ENCODE measurements at places on chromosomes 11 and 22.

- DNase-seq: no peak
Observed at GRCh38 chr11:103544874-103545273, 435.6 kb downstream of the DYNC2H1 start.

GRCh38 chr11:69078930-69079605, 30.3 kb downstream of the TPCN2 start:
- no peak for DNase-seq

- no peak for DNase-seq
Observed at GRCh38 chr11:109192864-109193263, 229.1 kb upstream of the C11orf87 start.

DNA sequence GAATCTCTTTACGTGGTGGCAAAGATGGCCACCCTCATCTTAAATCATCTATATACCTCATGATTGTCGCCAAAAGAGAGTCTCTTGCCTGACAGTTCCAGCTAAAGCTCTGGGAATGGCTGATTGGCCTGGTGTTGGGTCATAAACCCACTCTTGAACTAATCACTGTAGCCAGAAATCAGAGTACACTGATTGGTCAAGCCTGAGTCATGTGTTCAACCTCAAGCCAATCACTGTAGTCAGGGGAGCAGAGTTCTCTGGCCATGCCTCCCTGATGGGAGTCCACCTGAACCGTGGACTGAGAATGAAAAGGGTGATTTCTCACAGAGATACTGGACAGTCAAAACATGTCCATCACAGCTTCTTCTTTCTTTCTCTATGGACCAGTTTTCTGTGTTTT, 45.8 kb downstream of the RCN1 start:
- no peak for DNase-seq

DNA sequence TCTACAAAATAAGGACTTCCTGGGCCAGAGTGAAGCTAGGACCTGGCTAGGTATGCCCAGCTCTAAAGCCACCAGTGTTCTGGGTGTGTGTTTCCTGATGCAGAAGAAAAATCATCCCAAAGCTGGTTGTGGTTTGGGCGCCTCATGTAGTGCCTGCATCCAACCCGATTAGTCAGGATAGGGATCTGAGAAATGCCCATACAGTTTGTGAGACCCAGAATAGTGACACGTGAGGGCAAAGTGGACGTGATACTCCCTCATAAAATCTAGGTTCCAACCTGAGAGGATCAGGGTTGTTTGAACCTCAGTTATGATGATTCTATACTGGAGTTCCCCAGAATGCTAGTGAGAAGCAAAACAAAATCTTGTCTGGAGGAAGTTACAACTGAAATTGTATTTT, 238.4 kb downstream of the TBC1D22A start:
- DNase-seq: no peak

DNA sequence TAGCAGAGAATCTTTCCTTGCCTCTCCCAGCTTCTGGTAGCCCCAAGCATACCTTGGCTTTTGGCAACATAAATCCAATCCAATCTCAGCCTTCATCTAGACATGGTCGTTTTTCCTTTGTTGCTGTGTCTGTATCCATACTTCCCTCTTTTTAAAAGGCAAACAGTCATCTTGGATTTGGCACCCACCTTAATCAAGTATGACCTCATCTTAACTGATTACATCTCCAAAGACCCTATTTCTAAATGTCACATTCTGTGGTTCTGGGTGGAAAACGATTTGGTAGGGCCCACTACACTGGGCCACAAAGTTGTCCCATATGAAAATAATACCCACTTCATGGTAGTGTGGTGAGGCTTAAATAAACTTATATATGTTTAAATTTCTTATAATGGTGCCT, 852 bp downstream of the BUD13 start:
- no peak for DNase-seq

DNA sequence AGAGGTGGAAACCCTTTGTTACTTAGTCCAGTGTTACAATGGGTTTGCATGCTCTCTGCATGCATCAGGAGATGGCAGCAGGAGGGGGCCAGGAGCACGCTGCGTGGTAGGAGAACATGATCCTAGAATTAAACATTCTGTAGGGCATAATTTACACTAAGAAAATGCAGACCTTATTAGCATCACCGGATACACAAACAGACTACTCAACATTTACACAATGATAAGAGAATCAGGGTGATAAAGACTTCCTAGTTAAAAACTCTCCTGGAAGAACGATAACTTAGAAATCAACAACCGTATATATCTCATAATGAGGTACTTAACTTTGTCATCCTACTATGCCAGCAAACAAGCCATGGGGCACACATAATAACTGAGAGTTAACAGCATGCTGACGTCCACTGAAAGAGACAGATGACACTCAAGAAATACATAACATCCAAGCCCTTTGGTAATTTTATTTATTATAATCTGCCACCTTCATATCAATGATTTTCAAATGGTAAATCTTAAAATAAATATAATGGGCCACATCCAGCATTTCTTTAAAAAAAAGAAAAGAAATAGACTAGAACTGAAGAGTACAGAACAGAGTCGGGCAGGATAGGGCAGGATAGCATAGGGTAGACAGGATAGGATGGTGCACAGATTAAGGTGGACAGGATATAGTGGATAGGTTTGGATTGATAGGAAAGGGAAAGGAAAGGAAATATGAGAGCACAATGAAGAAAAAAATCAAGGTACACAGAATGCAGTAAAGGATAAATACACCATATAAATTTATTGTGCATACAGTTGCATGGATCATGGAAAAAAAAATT, 27.5 kb downstream of the CADM1 start:
- DNase-seq: no peak

DNA sequence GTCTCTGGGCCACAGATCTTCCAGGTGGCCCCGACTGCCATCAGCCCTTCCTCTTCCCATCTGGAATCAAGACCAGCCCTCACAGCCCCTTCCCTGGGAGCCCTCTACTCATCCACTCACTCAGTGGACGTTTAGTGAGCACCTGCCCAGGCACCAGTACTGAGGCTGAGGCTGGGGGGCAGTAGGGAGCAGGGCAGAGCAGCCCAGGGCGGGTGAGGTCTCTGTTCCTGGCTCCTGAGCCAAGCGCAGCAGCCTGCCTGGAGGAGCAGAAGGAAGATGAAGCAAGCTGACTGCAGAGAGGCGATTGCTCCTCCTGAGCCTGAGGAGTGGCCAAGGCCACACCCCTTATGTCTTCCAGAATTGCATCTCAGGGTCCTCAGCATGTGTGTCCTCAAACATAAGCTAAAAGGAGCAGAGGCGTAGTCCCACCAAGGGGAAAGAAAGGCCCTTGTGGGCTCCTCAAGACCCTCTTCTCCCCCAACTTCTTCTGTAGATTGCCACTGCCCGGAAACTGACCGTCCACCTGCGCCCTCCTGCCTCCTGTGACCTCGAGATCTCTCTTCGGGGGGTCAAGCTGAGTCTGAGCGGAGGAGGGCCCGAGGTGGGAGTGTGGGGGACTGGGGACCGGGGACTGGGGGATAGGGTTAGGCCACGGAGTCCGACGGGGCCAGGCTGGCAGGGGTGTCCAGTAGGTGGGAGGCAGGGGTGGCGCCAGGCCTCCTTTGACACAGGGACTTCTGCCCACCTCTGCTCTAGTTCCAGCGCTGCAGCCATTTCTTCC, 5.8 kb downstream of the MAPK8IP2 start:
- DNase-seq: no peak

- DNase-seq: no peak
Observed at GRCh38 chr11:71336176-71336995, 84.0 kb upstream of the SHANK2 start.

GRCh38 chr22:46568102-46568809, 30.8 kb upstream of the CELSR1 start:
- no peak for DNase-seq

Measured in globus pallidus (tissue), 1 donor.